ENCODE measurements at places on chromosomes 2 and 18.

DNA sequence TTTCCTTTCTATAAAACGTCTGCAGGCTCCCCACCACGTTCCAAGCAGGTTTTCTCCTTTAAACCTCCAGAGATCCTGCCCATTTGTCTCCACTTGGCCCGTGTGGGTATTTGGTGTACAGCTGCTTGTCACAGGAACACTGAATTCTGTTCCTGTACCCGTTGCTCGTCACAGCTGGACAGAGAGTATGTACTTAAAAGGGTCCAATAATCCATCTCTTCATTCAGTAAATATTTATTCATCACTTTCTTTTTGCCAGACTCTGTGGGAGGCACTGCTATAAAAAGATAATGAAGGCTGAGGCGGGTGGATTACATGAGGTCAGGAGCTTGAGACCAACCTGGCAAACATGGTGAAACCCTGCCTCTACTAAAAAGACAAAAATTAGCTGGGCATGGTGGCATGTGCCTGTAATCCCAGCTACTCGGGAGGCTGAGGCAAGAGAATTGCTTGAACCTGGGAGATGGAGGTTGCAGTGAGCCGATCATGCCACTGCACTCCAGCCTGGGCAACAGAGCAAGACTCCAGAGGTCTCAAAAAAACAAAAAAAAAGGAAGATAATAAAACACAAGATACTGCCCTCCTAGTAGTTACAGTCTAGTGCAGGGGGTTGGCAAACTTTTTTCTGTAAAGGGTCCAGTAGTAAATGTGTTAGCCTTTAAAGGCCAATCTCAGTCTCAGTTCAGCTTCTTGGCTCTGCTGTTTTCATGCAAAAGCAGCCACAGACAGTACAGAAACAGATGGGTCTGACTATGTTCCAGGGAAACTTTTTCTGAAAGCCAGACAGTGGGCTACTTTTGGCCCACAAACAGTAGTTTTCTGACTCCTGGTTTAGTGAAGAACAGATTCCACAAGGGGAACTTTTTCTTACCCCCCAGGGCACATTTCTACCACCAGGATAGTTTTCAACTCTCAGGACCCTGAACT is 309.9 kb upstream of the RAB12 start:
- no peak for DNase-seq

GRCh38 chr18:75132098-75132870 is 76.7 kb downstream of the PTGR3 start:
- DNase-seq, result no peak

DNA sequence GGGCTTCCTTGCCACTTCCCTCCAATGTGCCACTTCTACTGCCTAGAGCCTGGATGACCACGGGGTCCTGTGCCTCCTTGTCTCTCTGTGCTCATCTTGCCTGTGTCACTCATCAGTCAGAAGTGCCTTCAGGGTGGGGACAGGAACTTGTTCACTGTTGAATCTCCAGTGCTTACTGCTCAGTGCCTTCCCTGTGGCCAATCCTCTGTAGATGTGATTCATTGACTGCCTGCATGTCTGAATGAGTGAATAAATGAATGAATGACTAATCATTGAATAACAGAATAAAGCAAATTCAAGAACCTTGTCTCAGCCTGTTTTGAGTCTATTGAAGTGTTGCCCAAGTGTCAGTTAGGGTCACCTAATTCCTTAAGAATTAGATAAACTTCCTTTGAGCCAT is 42.3 kb upstream of the FAM136A start:
- peak; percentile 2 for DNase-seq

DNA sequence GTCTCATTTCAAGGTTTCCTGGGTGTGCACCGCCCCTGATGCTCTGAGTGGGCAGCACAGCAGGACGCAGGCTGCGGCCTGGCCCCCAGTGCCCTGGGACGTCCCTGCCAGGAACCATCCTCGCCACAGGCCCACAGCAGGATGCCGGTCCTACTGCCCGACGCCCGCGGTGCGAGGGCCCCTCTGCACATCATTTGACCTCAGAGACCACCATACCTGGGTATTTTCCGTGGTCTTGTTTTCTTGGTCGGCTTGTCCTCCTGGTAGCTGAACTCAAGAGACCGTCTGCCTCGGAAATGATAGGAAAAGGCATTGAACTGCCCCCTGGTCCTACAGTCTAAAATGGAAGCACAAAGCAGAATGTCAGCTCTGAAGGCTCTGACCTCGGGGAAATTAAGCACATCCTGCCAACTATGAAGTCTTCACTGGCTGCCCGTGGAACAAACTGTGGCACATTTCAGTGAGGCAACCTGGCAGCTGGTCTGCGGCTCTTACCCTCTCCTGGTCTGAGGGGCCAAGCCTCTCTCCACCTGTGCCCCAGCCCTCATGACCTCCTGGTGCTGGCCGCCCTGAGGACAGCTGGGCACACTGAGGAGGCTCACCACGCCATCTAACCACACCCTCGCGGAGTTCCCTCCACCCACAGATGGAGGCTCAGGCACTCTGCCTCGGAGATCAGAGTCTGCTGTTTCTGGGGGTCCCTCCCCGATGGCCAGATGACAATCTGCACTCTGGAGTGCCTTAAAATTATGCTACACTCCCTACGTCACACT is 105.0 kb downstream of the PXDN start:
- no peak for DNase-seq

DNA sequence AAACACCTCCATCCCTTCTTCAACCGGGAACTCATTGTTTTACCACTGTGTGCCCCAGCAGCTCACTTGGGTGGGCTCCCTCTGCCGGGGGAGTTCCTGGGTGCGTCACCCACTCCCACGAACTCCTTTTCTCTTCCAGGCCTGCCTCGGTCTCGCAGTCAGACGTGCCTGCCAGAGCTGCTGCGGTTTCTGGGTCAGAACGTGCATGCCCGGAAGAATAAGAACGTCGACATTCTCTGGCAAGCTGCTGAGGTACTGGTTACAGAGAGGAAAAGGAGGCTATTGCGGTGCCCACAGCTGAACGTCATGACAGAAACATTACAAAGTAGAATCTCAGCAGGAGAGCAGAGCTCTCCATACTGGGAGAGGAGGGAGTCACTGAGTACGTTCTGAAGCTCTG is 35.6 kb downstream of the COA5 start:
- DNase-seq, result no peak

- DNase-seq, result no peak
These were observed 7.4 kb downstream of the COPS9 start for GRCh38 chr2:240128608-240129145.

GRCh38 chr2:188746727-188747126 is 227.4 kb upstream of the COL3A1 start:
- DNase-seq, result no peak

DNA sequence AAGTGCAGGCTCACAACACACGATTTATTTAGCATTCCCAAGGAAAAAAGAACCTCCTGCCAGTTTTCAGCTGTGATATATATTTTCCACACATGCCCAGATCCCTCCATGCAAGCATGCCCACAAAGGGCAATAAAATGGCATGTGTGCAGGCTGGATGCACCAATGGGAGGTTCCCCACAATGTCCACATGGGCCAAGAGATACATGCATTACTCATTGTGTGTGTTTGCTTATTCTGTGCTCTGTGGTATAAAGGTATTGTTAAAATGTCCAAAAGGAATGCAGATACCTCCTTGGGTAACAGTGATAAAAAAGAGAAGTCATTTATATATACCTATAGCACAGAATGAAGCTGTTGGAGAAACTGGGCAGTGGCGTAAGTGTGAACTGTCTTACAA is 207.4 kb downstream of the FHOD3 start:
- DNase-seq, result no peak
